Activated naive CD4-positive, alpha-beta T cell (primary cell): ENCODE measurements at places on chromosomes 7 and 10.

GRCh38 chr7:29434380-29434768 lies 129.3 kb upstream of the PRR15 start:
- no peak for DNase-seq

DNA sequence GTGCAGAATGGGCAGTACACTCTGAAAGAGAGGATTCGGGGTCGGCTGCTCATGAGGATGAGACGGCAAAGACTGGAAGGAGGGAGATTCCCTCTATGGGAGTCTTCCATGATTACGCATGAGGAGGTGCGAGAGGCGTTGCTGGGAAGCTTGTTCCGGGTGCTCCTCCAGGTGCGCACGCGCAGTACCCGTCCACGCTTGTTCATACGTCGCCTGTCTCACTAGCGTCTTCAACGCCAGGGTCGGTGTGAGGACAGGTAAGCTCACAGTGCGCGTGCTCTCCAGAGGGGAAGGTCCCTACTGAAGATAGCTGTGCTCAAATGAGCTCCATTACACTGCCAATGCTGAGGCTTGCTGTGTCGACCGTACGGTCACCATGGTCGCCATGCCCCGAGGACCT lies 39.3 kb upstream of the BNIP3 start:
- no peak for DNase-seq

- no peak for DNase-seq
Measured at GRCh38 chr7:25669961-25670841, 441.9 kb upstream of the NPVF start.

DNA sequence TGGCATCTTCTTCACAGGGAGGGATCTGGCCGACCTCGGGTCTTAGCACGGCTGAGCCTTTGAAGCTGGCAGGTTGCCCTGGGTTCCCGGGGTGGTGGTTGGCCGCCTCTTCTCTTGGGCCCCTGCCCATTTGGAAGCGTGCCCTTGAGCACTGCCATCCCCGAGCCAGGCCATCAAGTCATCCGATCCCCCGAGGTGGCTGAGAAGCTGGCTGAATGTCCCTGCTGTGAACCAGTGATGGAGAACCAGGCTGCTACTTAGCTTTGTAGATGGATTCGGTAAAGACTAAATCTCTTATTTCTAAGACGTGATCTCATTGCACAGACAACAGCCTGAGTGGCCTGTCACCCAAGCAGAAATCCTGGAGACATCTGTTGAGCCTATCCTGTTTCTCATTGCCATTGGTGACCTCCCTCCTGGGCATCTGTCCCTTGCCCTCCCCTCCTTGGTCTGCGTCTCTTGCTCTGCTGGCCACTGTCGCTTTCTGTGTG lies 74.3 kb downstream of the GRK5 start:
- DNase-seq, result no peak

DNA sequence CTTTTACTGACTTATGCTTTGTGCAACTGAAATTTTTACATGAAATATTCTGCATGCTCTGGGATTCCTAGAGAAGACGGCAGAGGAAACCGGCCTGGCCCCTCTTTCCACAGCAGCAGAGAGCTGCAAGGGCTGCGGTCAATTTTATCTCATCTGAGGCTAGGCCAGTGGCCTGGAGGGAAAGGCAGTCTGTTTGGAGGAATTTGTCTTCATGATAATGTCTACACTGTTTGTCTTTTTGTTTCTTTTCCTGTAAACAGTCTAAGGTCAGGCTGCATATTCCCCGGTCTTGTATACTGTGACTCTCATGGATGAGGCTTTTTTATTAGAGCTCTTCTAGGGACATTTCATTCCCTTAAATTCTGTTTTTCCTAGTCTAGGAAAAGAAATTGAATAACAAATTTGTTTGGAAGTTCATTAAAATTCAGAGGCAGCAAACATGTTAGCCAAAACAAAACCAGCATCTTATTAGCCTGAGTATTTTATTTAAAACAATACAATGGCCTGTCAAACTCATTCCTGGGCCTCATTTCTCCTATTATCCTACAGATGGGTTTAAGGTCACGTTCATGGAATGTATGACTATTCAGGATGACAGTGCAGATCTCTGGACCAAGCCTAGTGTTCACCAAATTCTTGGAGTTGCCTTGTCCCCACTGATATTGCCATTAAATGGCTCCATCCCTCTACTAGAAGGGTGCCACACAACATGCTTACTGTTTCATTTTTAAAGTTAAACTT lies 26.4 kb downstream of the LAMB4 start:
- DNase-seq, result no peak
